ENCODE measurements at places on chromosomes 11 and 22. TPM values are rescaled to one million over a fixed set of nuclear protein-coding genes. Genes with fewer than 3 reads are reported as not detected.

DNA sequence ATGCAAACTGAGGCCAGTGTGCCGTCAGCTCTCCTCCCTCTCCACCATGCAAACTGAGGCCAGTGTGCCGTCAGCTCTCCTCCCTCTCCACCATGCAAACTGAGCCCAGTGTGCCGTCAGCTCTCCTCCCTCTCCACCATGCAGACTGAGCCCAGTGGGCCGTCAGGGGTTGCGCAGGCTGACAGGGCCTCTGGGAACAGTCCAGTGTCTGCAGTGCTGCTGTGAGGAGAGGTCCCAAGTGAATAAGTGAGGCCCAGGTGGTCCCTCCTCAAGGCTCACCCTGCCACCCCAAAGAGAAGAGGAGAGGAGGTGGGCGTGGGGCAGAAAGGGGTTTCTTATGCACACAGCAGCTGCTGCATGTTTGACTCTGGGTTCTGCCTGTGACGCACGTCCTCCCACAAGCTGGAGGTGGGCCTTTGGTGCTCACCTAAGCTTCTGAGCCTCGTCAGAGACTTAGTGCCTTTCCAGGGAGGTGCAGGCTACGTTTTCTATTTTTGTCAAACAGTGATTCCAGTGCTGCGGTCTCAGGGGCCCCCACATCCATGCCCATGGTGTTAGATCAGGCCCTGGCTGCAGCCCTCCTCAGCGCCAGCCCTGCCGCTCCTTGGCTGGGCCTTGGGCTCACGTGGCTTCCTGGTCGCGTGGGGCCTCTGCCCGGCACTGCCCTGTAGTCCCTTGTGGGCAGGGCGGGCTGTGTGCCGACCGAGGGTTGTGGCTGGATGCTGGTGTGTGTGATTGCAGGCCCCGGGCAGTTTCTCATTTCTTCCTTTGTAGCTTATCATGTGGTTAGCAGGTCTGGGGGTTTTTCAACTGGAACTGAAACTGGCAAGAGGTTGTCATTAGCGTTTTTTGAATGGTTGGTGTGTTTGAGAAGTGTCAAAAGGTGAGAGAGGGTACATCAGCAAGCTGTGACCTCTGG, 7.1 kb downstream of the TPCN2 start:
- DNase-seq = no peak

DNA sequence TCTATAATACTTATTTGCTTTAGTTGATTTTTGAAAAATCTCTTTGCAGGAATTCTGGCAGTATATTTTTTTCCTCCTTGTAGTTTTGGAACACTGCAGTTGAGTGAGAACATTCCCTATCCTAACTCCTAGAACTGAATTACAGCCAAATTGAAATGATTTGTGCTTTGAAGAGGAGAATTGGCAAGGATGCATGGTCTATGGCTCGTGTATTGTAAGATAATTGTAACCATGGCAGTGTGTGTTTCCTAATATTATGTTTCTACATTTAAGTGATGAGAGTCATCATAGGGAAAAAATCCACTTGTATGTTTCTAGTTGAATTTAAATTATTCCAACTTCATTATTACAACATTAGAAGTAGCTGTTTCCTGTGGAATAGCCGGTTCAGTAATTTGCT, 80.9 kb upstream of the MYO18B start:
- DNase-seq = no peak

TRIM64C gene
- total RNA-seq = not detected

DNA sequence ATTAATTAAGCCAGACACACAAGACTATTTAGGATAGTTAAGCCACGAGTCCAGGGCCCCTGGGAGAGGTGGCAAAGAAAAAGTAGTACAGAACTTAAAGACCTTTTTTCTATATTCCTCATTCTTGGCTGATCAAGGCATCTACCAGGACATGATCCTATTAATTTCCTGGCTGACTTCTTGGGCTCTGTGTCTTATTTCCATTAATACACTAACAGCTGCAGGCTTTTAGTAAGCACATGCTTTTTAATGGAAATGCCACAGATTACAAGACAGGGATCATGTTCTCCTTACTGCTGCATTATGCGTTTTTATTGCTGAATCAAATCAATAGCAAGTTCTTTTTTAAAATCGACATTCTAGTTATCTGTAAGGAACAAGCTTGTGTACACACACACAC, 35.2 kb downstream of the BTG4 start:
- DNase-seq = no peak

DNA sequence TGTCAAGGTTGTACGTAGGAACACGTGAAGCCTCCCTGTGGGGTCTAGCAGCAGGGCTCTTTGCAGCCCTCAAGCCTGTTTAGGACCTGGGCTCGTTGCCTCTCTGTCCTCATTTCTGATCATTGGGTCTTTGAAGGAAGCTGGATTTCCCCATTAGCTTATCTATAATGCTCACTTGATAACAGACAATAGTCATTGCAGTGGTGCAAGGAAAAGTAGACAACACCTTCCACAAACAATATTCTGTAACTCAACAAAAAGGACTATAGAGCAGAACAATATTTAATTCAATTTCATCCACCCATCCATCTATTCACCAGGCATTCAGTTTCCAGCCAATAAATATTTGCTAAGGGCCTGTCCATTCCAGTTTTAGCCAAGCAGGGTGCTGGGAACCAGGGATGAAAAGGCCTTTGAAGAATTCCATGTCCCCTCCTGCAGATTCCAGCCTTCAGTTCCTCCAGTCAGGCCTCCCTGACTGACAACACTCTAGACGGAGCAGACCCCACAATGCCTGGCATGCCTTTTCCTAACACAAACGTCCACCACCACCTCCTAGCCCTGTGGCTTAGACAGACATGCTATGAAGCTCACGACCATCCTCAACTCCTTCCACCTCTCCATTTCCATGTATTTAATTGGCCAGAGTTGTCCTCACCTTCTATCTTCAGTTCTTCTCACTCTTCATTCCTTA, 12.7 kb upstream of the POLD3 start:
- DNase-seq = no peak

GRCh38 chr11:17611049-17611448, 64.0 kb downstream of the OTOG start:
- no peak for DNase-seq

- DNase-seq = no peak
Observed at GRCh38 chr11:3826721-3827120, 14.0 kb downstream of the RHOG start.

DNA sequence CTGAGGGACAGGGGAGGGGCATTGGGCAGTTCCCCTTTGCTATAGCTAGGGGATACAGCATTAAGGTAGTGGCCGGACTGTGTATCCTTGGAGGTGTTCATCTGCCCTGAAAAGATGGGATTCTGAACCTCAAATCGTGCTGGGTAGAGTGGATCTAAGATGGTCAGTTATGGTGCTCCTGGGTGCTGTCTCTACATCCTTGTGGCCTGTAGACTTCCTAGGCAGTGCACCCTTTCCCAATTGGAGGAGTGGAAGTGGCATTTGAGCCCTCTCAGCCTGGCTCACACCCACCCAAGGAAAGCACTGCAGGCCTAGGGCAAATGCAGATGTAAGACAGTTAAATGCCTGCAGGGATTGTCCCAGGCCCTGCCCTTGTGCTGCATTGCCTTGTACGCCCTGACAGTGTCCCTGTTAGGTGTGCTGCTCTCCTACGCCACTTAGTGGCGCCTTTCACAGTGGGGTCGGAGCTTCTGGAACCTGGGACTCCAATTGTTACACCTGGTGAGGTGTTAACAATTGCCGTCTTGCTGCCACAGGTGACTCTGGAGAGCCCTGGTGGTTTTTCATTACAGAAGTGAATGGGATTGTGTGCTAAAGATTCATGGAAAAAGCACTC, 35.0 kb downstream of the PPFIBP2 start:
- DNase-seq = no peak

All from breast epithelium (tissue), 4 donors.